ENCODE measurements at places on chromosomes 7 and 10. TPM values are rescaled to one million over a fixed set of nuclear protein-coding genes. Genes with fewer than 3 reads are reported as not detected.

Gene NEUROG3
- total RNA-seq, result not detected

Gene SH3PXD2A
- total RNA-seq, result 40.2 TPM

Gene SH2D4B
- total RNA-seq, result not detected

Gene GPR141
- total RNA-seq, result not detected

Gene NACAD
- total RNA-seq, result 12.4 TPM

Gene OR6V1
- not detected for total RNA-seq

Gene DOCK4
- total RNA-seq, result 43.0 TPM

Data from chondrocyte (in vitro differentiated cells).